ENCODE measurements at places on chromosomes 2 and 18.

- DNase-seq, result no peak
Observed at GRCh38 chr2:180907731-180908130, 72.7 kb upstream of the UBE2E3 start.

DNA sequence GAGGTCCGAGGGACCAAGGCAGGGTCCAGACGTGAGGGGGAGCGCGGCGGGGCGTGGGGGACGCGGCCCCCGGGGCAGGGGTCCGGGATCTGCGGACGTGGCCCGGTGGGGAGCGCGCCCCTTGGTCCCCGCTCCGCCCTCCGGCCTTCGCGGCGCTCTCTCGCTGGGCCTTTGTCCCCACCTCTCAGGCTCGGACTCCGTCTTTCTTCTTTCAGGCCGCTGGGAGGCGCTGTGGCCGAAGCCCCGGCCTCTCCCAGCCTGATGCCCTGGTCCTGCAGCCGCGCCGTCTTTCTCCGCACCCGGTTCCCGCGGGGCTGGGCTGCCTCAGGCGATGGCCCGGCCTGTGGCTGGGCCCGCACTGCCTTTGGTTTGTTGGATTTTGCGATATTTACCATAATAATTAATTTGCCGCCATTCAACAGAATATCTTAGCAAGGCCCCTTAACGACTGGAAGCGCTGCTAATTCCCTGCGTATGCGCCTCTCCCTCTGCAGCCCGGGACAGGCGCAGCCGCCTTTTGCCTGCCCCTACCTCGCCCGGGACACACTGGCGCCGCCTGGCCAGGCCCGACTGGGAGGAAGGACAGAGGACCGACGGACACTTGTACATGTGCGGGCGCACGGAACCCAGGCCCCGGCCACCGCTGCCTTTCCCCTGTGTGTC is 10.8 kb downstream of the SIX3 start:
- peak; percentile 6 for DNase-seq

DNA sequence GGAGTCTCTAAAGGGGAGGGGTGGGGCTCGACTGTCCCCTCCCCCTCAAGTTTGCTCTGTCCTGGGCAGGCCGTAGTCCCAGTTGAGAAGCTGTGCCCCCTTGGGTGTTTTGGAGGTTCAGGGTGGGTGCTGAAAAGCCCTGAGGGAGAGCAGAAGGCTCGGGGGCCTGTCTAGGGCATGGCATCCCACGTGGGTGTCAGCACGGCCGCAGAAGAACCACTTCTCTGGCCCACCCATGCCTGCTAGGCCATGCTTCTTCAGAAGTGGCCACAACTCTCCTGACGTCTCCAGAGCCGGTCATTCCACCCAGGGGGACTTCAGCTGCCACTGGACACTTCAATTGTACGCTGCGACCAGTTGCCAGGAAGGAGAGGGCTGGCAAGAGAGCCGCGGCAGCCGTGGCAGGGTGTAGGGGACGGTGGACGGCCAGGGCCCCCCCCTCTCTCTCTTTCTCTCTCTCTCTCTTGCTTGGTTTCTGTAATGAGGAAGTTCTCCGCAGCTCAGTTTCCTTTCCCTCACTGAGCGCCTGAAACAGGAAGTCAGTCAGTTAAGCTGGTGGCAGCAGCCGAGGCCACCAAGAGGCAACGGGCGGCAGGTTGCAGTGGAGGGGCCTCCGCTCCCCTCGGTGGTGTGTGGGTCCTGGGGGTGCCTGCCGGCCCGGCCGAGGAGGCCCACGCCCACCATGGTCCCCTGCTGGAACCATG is at the start of gene INPP5D:
TSS of gene INPP5D (plus strand) at position 546 of the 704 bp plus-strand sequence. CDS start at position 683, 137 bp downstream.
- DNase-seq, result peak; percentile 84

- DNase-seq, result no peak
Observed at GRCh38 chr18:13110559-13110958, 108.0 kb upstream of the LDLRAD4 start.

- no peak for DNase-seq
Observed at GRCh38 chr2:217199255-217199630, 339.4 kb upstream of the TNP1 start.

GRCh38 chr2:225668606-225669266 is 269.2 kb downstream of the NYAP2 start:
- peak; percentile 46 for DNase-seq

DNA sequence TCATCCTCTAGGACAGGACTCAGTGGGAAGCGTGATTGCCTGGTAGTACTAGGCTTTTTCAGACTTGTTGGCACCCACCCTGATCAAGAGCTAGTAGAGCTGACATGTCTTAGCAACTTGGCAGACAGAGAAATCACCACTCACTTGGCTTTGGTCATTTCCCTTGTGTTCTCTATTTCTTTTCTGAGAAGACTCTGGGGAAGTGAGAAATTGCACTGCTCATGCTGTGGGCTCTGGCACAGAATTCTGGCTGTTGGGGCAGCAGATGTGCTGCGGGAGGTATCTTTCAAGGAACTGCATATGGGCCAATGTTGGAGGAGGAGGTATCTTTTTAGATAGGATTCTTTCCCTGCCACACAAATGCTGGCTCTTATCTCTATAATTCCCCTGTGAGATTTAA is 529.1 kb upstream of the MEX3C start:
- no peak for DNase-seq

DNA sequence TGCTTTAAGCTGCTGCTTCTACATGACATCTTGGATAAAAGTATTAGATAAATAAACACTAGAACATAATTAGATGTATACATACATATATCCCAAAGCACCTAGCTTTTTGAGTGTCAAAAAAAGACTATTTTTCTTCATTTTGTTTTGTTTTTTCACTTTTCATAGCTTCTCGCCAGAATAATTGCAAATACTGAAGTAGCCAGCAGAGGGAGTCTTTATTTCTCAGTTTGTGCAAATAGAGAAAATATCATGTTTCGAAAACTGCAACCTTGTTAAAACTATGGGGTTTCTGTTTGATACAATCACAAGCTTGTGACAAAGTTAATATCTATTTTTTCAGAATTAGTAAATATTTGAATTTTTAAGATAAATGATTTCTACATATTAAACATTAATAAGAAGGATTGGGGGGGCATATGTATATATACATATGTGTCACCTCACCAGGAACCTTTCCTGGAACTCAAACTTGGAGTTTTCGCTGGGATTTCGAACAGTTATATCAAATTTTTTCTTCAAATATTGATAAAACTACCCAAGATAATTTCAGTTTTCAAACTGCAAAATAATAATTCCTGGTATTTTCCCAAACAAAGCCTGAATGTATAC is 61.0 kb downstream of the GRB14 start:
- no peak for DNase-seq

DNA sequence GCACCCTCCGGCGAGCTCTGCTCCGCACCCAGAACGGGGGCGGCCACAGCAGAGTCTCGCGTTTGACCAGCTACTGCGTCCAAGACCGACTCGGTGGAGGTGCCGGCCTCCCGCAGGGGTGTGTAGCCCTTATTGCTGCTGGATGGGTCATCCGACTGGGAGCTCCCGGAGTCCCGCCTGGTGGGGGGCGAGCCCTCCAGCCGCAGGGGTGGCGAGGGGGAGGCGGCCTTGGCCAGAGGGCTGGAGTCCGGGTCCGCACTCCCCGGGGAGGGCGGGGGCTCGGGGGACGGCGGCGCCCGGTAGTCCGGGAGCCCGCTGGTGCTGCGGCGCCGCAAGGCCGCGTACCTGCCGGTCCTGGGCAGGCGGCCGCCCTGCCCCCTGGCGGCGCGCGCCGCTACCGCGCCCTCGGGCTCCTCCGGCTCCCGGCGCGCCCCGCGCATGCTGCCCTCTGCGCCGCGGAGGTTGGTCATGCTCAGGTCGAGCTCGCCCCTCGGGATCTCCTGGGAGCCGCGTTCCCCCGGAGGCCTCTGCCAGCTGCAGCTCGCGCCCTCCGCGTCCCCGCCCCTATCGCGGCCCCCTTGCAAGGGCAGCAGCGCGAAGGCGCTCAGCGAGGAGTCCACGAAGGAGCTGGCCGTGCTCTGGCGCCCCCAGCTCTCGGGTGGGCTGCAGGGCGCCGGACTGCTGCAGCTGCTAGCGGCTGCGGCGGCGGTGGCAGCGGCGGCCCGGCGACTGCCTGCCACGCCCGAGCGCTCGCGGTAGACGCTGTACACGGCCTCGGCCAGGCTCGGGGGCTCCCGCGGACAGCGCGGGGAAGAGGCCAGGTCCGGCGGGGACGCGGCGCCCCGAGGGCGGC is 4.8 kb downstream of the TMEM200C start:
- DNase-seq, result peak; percentile 8

GRCh38 chr2:234981197-234982095 is 29.6 kb downstream of the SH3BP4 start:
- no peak for DNase-seq

DNA sequence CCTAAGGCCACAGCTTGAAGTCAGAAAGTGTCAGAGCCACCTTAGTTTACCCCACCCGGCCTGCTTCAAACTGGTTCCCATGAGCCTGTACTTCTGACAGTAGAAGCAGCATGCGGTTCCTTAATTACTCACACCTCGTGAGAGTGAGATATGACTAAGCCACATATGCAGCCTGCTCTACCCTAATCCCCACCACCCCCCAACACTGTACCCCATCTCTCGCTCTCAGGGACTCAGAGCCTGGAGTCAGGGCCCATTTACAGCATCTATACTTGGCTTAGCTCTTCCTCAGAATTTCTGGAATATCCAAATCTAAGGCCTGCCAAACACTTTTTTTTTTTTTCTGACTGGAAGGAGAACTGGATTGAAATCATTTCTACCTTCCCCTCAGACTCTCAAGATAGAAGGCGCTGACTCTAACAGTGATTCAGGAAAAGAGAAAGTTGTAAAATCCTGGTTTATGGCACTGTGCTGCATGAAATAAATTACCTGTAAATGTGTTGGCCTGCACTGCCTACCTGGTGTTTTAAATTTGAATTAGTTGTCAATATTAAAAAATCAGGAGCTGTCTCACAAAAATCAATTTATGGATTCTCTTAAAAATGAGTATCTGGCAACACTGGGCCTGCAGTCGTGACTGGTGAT is 360.0 kb downstream of the RND3 start:
- DNase-seq, result no peak

DNA sequence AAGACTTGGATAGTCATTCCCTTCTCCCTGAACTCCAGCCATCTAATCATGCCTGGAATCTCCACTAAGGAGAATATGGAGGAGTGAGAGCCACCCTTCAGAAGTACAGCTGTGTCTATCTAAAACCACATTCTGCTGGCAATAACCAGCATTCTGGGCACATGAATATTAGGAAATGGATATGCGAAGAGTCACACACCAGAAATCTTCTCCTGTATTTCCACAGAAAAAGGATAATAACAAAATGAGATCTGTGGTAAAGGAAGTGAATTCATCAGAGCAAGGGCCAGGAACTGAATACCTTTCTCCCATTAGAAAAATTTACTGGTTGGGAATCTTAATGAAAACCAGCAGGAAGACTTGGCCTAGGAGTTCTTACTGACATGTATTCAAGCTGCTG is 218.8 kb downstream of the SCG2 start:
- no peak for DNase-seq

DNA sequence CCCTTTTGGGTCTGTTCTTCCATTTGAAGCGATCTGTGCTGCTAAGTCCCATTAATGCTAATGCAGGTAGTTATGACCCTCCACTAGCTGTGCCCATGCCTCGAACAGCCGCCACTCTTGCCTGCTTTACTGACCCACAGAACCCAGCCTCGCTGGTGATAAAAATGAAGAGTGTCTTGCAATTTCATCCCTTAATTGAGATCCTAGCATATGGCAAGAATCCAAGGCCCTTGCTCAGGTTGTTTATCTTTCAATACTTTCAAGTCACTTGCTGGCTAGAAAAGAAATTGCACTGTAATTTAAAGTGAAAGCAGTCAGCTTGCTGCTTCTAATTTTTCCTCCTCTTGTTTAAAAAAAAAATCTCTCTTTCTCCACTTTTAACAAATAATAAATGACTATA is 73.6 kb downstream of the ZNF521 start:
- DNase-seq, result no peak

GRCh38 chr18:45255197-45255890 is 359.9 kb upstream of the SLC14A2 start:
- DNase-seq, result no peak

- no peak for DNase-seq
Observed at GRCh38 chr2:142741764-142742269, 135.6 kb upstream of the KYNU start.

DNA sequence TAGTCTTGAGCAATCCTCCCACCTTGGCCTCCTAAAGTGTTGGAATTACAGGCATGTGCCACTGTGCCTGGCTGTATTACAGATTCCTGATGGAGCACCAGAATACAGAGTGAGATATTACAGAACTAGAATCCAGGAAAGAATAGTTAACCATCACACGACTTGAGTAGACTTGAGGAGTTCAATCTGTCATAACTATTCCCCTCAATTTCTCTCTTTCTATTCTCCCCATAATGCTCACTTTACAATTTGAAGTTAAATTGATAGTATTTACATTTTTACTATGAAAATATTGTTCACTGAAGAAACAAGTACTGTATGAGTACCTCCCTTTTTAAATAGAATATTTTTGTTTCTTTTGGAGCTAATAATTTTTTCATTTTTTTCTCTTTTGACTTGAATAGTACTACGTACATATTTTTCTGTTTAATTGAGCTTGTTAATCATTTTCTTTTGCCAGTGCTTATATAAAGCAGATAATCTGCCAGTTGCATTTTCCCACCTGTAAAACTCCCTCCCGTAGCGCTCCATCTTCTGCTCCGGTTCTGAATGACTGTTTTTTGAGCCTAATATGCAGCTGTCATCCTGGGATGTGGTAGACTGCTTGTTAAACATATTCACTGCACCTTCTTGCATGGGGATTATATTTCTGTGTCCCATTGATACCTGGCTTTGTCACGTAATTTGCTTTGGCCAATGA is 105.5 kb downstream of the MYCN start:
- DNase-seq, result no peak

GRCh38 chr2:95158891-95159619 is 593 bp downstream of the ZNF514 start:
- DNase-seq, result no peak
